C1 segment of cervical spinal cord (tissue), 14 donors: ENCODE measurements at places on chromosomes 6 and 20.

DNA sequence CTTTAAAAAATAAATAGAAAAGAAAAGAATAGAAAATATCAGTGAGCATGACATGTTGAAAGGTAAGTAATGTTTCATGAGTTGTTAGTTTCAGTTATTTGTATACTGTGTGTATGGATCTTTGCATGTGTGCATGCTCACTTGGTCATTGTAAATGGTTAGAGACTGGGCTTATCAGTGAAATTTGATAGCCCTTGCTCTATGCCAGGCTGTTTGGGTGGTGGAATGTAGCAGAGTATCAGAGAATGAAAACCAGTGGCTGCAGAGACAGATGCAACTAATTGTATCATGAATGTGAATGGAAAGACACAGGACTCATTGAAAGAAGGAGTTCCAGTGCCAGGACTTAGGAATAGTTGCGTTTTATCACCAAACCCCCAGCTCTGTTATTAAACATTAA, 4.2 kb downstream of the GSTA2 start:
- DNase-seq: no peak

DNA sequence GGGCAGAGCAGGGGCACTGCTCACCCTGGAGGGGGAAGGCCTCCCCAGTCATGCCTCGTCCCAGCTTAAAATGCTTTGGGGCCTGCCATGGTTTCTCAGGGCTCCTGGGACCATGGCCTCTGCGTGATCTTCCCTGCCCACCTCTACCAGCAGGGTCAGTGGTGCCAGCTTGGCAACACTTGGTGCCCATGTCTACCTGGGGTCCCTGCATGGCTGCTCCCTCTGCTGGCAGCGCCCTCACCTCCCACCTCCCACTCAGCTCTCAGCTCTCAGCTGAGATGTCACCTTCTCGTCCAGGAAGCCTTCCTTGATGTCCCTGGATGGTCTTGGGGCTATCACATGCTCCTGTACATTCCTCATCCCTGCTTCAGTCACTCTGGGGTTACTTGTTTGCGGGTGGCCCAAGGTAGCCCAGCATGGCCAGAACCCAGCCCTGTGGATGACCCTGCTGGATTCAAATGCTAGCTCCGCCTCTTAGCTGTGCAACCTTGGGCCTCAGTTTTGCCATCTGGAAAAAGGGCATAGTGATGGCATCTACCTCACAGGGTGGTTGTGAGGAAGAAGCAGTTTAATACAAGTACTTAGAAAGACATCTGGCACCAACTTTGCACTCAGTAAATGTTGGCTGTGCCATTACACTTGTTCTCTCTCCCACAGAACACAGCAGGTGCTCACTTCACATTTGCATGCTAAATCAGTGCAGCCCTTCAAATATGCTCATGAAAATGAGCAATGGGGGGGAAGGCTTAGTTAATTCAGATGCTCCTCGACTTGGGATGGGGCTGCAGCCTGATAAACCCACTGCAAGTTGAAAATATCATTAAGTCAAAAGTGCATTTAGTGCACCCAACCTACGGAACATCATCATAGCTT, 53.5 kb upstream of the PTPN1 start:
- DNase-seq: no peak

- peak; percentile 5 for DNase-seq
Measured at GRCh38 chr6:42315991-42316970, 98.6 kb upstream of the MRPS10 start.

- no peak for DNase-seq
Measured at GRCh38 chr6:37822851-37823682, 3.5 kb downstream of the ZFAND3 start.

DNA sequence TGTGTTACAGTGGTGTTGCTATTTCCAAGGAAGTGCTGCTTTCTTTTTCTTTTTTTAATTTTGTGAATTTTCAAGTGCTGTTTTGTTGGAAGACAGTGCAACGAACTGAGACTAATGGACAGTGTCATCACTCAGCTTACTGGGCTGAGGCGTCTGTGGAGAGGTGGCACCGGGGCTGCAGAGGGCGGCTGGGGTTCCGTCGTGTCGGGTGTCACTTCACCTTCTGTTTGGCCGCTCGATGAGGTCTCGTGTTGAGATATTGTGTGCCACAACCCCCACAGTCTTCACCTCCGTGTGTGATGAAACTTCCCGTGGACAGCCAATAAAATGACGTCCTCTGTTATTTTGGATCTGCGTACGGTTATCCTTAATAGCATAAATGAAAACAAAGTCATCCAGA, 149.4 kb upstream of the SNX9 start:
- DNase-seq: no peak

- no peak for DNase-seq
Measured at GRCh38 chr6:71887744-71888230, 1.4 kb downstream of the RIMS1 start.

GRCh38 chr6:24385536-24386269, 17.0 kb upstream of the MRS2 start:
- no peak for DNase-seq

GRCh38 chr6:64712606-64713005, 994.4 kb downstream of the EYS start:
- no peak for DNase-seq

GRCh38 chr6:169831450-169832246, 80.2 kb downstream of the ERMARD start:
- DNase-seq: peak; percentile 46

GRCh38 chr6:78962448-78962847, 95.1 kb downstream of the IRAK1BP1 start:
- no peak for DNase-seq

DNA sequence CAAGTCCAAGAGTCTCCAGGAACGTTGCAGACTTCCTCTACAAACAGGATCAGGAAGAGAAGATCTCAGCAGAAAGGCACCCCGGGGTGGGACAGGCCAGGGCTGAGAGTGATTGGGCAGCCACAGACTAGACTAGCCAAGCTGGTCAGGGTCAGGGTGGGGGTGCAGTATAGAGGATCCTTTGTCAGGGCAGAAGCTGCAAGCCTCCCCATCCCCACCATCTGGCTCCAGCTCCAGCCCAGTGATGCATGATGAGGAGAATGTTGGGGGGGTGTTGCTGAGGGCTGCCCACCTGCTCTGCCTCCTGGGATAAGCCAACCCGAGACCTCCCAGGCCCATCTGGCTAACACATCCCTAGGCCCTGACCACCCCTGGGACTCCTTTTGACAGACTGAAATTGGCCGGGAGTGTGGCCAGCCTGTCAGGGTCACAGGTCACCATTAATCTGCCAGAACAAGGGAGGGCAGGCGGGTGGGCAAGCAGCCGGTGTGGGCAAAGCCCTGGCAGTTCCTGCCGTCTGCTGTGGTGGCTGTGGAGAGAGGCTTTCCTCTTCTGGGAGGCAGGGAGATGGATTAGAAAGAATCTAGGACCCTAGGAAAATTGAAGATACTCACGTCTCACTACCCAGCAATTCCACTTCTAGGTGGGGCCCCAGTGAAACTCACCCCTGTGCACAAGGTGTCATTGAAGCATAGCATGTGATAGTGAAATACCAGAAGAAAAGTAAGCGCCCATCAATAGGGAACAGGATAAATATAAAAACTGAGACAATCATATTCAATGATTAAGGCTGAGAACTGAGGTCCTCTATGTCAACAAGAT, 22.1 kb upstream of the SNTA1 start:
- DNase-seq: peak; percentile 85

GRCh38 chr6:161658211-161658610, 384.4 kb upstream of the AGPAT4 start:
- no peak for DNase-seq

- DNase-seq: no peak
Measured at GRCh38 chr20:42530855-42531448, 658.8 kb downstream of the PTPRT start.

GRCh38 chr20:45097485-45098102, 3.3 kb downstream of the KCNS1 start:
- DNase-seq: no peak

GRCh38 chr20:49030954-49031619, 15.0 kb upstream of the CSE1L start:
- no peak for DNase-seq

- no peak for DNase-seq
Measured at GRCh38 chr20:49675368-49676151, 38.1 kb downstream of the B4GALT5 start.

DNA sequence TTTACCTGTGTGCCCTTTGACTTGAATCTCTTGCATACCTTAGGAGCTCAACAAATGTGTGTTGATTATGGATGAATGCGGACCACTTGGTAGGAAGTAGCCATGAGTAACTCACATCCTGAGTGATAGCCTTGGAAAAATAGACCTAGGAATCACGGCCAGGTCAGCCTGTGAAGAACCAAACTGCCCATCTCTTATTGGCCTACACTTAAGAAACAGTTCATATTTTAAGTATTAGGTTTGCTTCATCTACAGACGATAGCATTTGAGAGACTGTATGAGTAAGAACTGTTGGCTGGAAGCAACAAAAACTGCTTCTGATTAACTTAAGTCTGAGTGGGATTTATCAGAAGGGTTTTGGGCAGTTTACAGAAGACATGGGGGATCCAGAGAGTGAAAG, 320.1 kb upstream of the PRND start:
- no peak for DNase-seq

- no peak for DNase-seq
Measured at GRCh38 chr20:41183831-41184230, 46.5 kb downstream of the PLCG1 start.

- DNase-seq: no peak
Measured at GRCh38 chr20:15625981-15626380, 947.3 kb downstream of the KIF16B start.

GRCh38 chr20:3168829-3169590, 4.3 kb downstream of the LZTS3 start:
- no peak for DNase-seq

DNA sequence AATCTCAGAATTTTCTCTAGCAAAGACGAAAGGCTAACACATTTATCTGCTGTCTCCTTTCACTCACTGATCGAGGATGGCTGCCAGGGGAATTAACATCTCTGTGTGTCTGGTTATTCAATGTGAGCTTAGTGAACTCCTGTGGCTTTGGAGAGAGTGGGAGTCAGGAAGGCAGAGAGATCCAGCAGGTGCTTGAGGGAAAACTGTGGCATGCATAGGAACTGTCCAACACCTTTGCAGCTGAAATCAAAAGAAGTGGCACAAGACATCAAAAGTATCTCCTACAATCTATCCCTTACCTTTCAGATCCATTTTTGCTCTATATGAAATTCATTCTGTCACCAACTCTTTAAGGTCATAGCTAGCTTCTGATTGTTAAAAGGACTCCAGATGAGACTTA, 11.8 kb upstream of the FAM184A start:
- no peak for DNase-seq

- DNase-seq: no peak
Measured at GRCh38 chr6:57183336-57183735, 11.2 kb downstream of the BAG2 start.

GRCh38 chr20:51811042-51811355, 8.7 kb upstream of the SALL4 start:
- no peak for DNase-seq

DNA sequence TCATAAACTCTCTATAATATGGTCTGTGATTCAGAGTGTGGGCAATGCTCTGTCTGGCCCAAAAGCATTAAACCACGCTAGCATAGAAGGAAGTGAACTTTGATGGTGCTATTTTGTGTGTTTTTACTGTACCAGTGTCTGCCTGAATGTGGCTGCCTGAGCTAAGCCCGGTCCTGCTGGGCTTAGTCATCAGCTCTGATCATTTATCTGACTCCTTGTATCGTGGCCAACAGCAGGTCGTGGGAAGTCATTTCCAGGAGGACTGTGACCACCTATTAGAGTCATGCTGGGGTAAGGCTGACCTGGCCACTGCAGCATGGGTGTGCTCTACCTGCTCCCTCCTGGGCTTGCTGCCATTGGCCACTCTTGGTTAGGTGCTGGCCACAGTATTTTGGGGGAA, 239.1 kb upstream of the CEP162 start:
- DNase-seq: no peak

- DNase-seq: no peak
Measured at GRCh38 chr6:122404444-122404843, 5.0 kb downstream of the HSF2 start.

DNA sequence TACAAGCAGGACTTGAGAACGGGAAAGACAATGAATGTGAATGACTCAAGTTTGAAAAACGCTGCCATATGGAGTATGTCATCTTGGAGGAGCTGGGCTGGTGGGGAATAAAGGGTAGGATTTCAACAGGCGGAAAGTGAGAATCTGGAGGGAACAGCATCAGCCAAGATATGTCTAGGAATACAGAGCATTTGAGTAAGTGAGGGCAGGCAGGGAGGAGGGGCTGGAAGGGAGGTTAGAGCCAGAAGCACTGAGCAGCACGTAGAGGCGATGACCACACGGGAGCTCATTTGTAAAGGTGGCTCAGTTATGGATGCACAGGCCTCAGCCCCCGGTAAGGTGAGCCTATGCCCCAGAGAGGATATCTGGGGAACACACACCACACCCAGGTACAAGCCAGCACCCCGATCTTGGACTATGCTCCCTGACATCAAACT, 115.1 kb downstream of the ZMYND8 start:
- DNase-seq: no peak

DNA sequence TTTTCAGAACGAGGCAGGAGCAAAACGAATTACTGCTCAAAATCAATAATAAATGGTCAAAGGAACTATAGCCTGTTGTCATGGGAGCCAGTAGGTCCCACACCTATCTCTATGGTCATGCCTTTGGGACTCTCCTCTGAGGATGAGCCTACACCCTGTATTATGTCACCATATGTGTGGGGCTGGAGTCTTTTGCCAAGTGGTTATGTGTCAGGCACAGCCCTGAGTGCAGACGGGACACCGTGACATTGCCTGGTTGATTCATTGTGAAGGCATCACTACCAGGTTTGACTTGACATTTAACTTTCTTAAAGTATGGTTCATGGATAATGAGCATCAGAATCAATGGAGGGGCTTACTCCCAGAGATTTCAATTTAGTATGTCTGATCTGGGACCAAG, 23.6 kb downstream of the BMP6 start:
- no peak for DNase-seq
